ENCODE measurements at places on chromosomes 5 and 9.

DNA sequence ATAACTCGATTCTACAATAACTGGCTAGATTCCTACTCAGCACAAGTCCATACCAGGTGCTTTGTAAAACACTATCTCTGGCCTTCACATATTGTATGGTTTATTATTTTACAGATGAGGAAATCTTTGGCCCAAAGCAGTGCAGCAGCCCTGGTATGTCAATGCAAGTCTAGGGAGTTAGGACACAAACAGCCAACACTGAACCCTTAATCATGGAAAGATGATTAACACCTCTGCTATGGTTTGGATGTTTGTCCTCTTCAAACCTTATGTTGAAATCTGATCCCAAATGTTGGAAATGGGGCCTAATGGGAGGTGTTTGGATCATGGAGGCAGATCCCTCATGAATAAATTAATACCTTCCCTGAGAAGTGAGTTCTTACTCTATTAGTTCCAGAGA lies 76.6 kb downstream of the MAPKAP1 start:
- DNase-seq, result no peak

- DNase-seq, result no peak
These were observed 894 bp downstream of the FST start for GRCh38 chr5:53481159-53481886.

DNA sequence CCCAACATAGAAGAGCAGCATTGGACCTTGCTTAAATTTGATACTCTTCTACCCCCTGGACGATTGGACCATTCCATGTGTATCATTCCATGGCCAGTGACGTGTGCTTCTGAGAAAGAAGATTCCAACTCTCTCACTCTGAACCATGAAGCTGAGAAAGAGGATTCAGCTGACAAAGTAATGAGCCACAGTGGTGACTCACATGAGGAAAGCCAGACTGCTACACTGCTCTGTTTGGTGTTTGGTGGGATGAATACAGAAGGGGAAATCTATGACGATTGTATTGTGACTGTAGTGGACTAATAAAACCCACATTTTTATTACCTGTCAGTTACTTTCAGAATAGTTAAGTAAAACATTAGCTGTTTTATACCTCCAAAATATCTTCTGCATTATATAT lies 7.5 kb downstream of the HSPA5 start:
- DNase-seq, result no peak

DNA sequence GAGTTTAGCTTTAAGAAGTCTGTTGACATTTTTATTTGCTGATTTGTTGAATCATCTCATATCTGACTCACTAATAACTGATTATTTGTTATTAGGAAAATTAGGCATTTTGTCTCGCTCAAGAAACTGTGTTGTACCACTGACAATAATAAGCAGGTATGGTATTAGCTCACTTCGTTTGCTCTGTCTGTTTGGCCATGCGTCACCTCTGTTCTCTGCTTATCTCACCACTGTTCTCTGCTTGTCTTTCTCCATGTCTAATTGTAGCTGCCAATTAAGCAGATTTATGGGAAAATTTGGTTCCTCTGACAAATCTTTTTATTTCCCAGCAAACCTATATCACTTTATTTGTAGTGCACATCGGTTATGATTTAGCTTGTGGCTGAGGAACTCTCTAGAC lies 138.9 kb downstream of the WDR41 start:
- no peak for DNase-seq

GRCh38 chr5:149851211-149851610 lies 93.4 kb downstream of the PDE6A start:
- DNase-seq, result no peak

DNA sequence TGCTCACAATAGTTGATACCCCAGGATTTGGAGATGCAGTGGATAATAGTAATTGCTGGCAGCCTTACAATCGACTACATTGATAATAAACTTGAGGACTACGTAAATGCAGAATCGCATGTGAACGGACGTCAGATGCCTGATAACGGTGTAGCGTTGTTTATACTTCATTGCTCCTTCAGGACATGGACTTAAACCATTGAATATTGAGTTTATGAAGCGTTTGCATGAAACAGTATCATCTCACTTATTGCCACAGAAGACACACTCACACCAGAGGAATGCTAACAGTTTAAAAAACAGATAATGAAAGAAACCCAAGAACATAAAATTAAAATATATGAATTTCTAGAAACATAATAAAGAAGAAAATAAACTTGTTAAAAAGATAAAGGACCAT lies 101.6 kb downstream of the GABBR2 start:
- DNase-seq, result no peak

DNA sequence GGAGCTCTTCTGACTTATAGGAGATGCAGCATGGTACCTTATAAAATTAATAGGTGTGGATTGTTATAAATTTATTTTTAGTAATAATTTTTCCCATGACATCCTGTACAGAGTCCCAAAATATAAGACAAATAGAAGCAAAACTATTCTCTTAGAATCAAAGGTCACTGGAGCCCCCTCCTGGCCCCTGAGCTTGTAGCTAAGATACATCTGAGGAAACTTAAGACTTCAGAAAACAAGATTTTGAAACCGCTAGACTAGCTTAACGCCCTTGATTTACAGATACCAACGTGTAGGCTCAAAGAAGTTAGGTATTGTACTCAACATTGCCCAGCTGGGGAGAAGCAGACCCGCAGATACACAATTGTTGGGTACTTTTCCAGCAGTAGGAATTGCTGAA lies 45.7 kb upstream of the KCNN2 start:
- DNase-seq, result no peak

DNA sequence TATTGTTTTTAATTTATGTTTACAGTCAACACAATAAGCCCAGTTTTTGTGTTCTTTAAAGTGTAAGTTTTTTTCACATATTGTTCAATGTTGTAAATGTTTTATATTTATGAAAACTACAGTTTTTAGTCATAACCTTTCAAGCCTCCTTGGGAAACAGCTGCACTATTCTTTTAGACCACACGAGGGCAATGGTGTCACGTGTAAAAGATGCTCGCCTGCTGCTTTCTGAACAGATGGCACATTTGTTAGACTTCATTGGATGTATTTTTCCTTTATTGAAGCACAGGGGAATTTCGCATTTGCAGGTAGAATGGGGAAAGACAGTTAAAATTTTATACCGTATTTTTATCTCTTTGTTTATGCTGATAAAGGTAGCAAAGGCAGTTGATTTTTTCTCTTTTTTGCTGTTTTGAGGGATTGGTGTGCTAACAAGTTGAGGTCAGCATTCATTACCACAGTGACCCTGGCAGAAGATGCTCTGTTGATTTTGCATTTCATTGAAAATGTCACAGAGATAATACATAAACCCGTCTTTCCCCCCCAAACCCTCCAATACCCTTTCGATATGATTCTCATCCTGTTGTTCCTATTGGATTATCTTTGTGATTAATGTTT lies 59.0 kb downstream of the MAT2B start:
- DNase-seq, result peak; percentile 22

DNA sequence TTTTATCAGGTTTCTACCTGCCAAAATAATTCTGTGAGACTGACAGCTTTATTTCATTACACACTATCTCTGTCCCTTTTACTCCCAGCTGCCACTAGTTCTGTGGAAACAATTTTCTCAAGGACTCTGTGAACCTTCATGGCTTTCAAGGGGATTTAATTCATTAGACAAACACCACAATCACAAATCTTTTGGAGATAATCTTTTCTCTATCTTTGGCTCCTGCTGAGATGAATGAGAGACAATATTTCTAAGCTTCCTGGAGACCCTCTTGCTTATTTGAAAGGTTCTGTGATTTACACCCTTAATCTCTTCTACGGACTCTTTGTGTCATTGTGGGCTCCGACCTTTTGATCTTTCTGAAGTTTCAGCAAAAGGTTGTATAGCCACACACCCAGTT lies 222.6 kb downstream of the PRDM9 start:
- no peak for DNase-seq

DNA sequence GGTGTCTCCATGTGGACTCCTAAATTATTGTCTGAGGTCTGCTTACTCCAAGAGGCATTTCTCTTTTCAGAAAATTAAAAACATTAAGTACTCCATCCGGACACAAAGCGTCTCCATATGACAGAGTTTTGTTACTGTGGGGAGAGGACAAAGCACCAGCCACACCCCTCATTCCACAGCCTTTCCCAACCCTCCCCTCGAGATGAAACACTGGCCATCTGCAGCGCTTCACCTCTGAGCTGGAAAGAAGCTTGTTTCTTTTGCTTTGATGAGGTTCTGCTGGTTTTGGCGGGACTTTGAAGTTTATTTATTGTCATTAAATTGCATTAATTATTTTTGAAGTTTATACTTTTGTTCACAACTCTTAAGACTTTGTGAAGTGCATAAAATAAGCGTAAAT lies 27.6 kb upstream of the NKD2 start:
- no peak for DNase-seq

- DNase-seq, result peak; percentile 14
These were observed 269.9 kb downstream of the CDK5RAP2 start for GRCh38 chr9:120310035-120310434.

DNA sequence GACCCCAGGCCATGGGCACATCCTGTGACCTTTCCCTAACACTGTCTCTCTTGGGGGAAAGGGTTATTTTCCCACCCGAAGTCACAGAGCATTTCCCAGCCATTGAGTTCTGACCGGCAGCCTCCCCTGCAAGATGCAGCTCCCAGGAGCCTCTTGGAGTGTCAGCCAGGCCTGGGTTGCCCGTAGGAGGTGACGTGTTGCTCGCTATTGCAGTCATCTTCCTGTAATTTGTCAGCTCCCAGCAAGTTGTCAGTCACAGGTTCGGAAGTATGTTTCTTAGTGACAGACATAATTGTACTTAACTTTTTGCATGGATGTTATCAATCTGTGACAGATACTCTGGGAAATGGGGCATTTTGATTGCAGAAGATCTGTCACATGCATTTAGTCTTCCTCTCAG lies 74.5 kb downstream of the MVB12B start:
- no peak for DNase-seq

DNA sequence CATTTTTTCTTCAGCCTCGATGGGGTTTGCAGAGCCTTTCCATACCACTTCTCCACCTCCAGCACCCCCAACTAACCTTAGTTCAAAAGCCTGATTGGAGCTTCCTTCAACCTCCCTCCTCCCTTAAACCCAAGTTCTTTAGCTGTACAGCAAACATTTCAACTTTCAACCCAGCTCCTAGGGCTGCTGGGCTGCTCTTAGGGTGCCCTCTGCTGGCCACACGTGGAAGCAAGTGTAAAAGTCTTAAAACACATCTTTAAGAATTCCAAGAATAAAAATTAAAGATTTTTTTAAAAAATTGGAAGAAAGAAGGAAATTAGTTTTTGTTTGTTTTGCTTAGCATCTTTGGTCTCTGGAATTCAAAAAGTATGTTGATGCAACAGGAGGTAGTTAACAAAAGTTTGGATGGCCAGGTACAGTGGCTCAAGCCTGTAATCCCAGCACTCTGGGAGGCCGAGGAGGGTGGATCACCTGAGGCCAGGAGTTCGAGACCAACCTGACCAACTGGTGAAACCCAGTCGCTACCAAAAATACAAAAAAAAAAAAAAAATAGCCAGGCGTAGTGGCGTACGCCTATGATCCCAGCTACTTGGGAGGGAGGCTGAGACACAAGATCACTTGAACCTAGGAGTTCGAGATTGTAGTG lies 15.5 kb upstream of the HSD17B3 start:
- DNase-seq, result peak; percentile 1

DNA sequence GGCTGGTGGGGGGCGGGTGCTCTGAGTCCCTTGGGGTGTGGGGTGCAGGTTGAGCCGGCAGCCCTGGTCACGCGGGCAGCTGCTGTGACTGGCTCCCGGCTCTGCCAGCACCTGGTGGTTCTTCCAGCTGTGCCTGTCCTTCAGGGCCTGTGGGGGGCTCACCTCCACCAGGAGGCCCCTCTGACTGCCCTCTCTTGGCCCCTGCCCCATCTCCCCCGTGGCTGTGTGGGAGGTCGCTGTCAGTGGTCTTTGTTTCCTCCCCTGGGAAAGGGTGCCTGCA lies 3.3 kb downstream of the RXRA start:
- DNase-seq, result no peak

DNA sequence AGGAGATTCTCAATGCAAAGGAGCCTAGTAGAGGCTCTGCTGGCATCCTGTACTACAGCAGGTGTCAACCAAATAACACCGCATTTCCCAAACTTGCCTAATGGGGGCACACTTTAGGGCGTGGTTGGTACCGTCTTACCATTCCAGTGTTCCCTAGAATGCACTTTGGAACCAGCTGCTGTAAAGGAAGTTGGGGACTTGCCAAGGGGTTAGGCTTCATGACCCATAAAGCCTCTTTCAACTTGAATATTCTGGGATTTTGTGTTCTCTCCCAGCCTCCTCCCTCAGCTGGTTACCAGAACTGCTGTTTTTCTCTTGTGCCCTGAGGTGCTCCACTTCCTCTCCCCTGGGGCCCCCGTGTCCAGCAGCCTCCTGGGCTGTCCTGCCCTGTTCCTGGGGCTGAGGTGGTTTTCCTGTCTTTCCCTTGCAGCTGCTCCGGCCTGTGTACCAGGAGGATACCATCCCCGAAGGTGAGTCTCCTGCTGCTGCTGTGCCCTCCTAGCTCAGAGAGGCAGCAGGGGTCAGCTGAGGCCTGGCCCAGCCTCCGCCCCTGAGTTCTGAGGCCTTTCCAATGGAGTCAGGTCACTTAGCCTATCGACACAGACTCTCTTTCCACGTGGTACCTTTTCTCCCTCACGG lies 44.7 kb downstream of the RGS3 start:
- no peak for DNase-seq

DNA sequence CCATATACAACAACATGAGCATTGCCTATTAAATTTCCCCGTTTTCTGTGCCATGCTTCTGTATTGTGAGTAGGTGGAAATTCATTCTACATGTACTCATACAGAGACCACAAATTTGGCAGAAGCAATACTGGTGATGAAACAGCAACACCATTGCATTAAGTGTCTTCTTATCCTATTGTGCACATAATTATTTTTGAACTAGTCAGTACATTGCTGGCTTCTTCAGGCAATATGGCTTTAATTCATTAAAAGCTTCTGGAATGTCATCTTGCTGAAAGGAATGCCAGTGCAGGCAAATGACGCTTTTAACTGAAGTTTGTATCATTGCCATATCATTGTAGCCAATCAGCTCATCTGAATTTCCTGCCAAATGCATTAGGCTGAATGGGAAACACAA lies 82.6 kb downstream of the KIAA1958 start:
- DNase-seq, result no peak

DNA sequence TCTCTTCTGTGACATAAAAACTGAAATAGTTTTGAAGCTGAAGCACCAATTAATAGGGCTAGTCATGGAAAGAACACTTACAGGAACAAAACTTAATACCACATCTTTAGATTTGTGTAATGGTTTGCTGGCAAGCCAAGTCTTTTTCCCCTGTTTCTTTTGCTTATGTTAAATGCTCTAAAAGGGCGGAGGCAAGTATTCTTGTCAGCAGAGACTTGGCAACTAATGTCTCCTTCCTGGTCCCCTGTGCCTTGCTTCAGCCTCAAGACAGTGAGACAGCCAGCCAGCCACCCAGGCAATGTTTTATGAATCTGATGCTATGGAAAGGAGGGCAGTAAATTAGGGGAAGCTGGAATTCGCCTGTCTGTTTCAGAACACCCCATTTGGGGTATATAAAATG lies 45.7 kb downstream of the PRRC1 start:
- no peak for DNase-seq

Measured in COR-L47 (cell line).